ENCODE measurements at places on chromosomes 7 and 10.

- DNase-seq: no peak
Measured at GRCh38 chr7:50268990-50269389, 35.5 kb upstream of the IKZF1 start.

DNA sequence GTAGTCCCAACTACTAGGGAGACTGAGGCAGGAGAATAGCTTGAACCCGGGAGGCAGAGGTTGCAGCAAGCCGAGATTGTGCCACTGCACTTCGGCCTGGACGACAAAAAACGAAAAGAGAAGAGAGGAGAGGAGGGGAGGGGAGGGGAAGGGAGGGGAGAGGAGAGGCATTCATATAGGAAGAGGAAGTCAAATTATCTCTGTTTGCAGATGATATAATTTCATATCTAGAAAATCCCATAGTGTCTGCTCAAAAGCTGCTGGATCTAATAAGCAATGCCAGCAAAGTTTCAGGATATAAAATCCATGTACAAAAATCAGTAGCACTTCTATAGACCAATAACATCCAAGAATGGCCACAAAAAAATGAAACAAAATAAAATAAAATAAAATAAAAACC is 120.3 kb downstream of the LMBR1 start:
- no peak for DNase-seq

- no peak for DNase-seq
Measured at GRCh38 chr10:109430799-109431198, 492.5 kb downstream of the XPNPEP1 start.

DNA sequence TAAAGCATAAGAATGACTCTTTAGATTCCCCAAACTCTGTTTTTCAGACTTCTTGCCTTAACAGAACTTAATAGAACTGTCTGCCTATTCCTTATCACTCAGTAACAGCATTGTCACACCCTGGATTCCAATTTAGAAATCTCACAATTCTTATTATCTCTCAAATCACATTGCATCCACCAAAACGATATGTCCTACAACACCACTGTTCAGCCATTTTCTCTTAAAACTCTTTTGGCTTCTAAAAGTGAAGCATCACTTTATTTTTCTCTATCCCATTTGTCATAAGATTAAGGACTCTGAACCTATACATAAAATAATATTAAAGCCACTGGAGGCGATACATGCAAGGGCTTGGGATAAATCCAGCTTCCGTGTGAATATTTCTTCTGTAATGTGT is 1.2 kb upstream of the CPED1 start:
- no peak for DNase-seq

GRCh38 chr10:67141300-67141699 is 215.5 kb downstream of the LRRTM3 start:
- DNase-seq: no peak

DNA sequence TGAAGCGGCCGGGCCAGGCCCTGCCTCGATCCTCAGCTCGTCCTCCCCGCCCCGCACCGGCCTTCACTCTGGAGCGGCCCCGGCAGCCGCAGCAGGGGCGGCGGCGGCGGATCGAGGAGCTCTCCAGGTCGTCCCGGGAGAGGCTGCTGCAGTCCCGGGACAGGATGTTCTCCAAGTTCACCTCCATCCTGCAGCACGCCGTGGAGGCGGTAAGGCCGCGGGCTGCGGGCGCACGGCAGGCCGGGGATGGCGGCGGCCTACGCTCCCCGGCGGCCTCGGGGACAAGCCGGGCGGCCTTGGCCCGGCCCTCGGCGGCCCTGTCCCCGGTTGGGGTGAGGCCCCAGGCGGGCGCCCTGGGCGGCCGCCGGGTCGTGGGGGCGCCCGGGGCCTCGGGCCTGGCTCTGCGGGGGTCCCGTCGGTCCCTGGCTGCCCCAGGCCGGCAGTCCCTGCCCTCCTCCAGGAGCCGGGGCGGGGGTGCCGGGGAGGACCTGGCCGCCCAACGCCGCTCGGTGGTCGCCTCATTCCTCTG is 399 bp downstream of the FHIP2A start:
- no peak for DNase-seq

DNA sequence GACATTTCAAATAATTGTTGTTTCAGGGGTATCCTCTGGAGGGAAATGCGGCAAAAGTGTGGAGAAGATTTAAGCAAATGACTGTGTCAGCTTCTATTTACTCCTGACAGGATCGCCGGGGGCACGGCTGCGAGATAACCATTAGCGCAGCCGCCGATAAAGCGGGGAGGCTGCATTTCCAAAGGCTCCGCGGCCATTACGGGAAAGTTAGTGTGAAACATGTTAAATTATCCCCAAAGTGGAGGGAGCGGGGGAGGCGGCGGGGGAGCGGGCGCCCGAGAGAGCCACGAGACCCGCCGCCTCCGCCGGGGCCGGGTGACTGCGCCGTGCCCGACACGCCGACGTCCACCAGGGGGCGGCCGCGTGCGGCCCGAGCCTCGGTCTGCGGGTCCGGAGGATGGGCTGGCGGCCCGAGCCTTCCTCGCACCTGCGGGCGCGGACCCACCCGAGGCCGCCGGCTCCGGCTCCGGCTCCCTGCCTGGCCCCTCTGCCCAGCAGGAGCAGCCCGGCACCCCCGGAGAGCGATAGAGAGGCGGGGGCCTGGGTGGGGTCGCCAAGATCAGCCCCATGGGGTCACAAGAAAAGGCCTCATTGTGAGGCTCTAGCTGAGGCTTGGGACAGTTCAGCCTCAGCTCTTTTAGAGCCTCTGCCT is 74.4 kb upstream of the PAX2 start:
- DNase-seq: peak; percentile 81

GRCh38 chr10:84392181-84392580 is 63.8 kb downstream of the CCSER2 start:
- DNase-seq: no peak

DNA sequence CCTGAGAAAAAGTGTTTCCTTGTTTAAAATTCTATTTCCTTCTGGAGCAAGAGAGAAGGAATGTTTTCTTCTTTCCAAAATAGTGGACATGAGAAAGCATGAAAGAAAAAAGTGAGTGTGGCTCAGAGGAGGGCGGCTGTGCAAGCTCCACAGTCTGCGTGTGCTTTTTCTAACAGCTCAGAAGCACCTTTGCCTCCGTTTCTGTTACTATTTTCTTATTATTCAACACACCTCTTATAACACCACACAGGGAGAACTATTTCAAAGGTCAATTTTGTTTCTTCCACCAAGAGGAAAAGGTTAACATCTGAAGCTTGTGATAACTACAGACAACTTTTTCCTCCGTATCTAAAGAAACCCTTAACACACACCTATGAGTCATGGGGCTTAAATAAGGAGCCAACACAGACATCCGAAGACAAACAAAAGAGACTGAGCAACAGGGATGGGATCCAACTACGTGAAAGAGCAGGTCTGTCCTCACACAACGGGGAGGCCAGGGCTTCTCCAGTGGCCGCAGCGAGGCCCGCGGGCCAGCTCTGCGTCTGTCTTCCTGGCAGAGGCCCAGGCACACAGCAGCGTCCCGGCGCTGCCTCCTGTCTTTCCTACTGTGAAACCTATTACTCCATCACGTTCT is 36.2 kb upstream of the NCAPG2 start:
- no peak for DNase-seq

DNA sequence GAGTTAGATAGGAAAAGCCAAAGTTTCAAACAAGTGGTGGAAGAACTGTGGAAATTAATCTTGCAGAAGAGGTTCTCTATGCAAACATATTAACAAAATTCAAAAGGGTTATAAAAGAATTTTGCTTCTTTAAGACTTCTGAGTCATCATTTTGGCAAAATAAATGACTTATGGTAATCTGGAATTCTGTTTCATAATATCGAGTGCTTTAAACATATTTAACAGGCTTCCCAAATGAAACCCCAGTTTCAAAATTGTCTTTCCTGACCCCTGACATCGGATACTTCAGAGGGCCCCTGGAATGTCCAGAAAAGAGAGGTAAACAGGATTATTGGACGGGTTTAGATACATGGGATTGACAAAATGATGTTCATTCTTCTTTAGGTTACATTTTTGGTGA is 444.6 kb downstream of the HTR7 start:
- no peak for DNase-seq

All from stimulated activated CD4-positive, alpha-beta T cell treated with anti-CD3 and anti-CD28 coated beads, Interleukin-2, amount 100 ng/mL, for 24 hours (primary cell).